ENCODE measurements at places on chromosomes 12 and 14. TPM values are rescaled to one million over a fixed set of nuclear protein-coding genes. Genes with fewer than 3 reads are reported as not detected.

TMEM30B gene
- total RNA-seq: 2.0 TPM

ARMH4 gene
- total RNA-seq: 0.76 TPM

DNA sequence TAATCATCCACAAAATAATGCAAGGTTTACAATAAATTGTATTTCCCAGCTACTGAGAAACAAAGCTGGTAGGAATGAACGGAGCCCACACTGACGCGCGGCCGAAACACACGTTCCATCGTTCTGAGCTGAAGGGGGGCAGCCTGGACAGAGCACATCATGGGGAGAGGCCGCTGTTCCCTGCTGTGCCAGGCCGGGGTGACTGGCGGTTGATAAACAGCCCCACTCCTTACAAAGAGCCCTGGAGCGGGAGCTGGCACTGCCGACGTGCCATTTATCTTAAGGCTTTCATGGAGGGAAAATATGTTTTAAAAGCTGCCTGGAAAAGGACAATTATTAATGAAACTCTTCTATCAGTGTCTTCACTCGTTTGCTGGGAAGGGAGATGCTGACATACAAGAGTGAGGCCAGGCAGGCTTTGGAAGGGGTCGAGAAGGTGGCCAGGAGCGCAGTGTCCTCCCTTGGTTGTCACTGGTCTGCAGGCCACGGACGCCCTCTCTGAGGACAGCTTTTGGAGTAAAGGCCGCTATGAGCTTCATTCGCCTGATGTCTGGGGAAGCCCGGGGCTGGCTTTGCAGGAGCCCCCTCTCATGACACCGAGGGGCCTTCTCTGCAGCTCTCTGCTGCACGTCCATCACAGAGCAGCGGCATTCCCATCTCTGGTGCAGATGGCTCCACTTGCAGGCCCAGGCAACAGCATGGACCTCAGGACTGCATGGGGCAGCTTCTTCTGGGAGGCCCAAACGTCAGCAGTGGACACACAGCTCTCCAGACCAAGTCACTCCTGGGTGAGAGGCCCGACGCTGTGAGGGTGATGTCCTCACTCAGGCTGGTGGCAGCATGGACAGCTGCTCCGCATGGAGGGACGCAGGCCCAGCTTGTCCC lies 355.3 kb upstream of the SFSWAP start:
- DNase-seq: no peak

DNA sequence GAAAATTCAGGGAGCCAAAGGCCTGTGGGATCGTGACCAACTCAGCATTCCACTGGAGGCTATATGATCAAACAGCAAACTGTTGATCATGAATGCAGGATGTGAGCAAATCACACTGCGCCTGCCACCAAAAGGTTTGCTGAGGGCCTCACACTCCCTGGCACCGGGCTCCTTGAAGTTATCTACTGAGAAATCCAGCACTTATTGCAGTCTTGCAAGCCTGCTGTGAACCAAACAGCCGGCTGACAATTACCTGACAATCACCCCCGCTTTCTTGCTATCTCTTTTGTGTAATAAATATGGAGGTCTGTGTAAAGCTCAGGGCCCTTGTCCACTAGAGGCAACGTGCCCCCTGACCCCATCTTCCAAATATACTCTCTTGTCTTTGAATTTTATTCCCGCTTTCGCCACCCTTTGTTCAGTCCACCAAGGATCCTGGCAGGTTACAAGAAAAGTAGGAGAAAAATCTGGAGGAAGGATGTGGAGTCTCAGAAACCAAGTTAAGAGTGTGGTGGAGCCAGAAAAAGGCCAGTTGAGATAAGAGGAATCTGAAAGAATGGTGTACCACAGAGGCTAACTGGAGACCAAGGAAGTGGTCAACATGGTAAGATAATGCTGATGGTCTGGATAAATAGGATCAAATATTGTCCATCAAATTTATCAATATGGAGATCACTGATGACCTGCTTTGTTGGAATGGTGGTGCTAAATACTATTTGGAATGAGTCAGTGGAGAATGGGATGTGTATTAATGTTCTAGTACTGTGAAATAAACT lies 229.2 kb downstream of the ALX1 start:
- DNase-seq: no peak

DNA sequence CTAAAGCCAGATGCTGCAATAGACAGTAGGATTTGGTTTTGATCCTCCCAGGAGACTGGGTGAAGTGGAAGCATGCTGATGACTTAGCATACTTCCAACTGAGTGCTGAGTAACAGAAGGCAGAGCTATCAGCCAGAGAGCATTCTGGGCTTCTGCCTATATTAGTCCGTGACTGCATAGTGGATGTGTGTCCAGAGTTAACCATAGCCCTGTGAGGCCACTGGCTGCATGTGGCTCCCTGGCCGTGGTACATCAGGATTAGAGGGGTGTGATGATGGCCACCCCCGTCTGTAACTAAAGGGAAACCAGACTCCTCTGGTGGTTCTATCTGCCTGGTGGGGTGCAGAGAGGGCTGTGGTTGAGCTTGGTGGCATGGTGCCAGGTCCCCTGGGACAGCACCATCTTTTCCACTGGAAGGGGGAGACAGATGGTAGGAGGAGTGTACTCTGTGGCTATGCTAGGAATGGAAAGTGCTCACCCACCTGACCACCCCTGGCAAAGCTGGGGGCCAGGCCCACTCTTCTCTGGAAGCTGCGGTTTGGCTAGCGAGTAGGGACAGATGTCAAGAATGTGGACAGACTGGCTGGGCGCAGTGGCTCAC lies 27.4 kb downstream of the ABCD4 start:
- DNase-seq: no peak

- DNase-seq: no peak
Measured at GRCh38 chr14:53412819-53413675, 259.9 kb upstream of the DDHD1 start.

- DNase-seq: no peak
Measured at GRCh38 chr14:63745858-63746425, 18.1 kb upstream of the SGPP1 start.

Measured in psoas muscle (tissue), 8 donors.